ENCODE measurements at places on chromosomes 12 and 14.

GRCh38 chr12:52980650-52981423 lies 25.4 kb upstream of the EIF4B start:
- DNase-seq, result peak; percentile 67

- DNase-seq, result no peak
Measured at GRCh38 chr12:32507942-32508320, 108.6 kb downstream of the FGD4 start.

- no peak for DNase-seq
Measured at GRCh38 chr14:29587761-29588470, 339.7 kb downstream of the PRKD1 start.

GRCh38 chr14:55877942-55878341 lies 240.3 kb upstream of the PELI2 start:
- no peak for DNase-seq

DNA sequence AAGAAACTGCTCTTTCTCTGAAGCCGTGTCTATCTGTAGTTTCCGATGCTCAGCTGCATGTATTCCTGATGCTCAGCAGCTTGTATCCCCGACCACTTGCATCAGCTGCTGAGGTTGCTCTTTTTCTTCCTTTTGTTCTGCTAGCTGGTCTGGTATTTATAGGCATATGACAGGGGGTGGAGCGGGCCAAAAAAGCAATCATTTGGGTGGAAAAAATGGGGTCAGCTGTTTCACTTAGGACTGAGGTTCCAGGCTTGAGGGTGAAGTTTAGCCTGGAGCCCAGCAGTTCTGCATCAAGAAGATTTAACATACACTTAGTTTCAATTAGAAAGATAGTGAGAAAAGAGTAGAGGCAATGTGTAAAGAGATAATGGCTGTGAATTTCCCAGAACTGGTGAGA lies 23.6 kb upstream of the AMN1 start:
- DNase-seq, result no peak

DNA sequence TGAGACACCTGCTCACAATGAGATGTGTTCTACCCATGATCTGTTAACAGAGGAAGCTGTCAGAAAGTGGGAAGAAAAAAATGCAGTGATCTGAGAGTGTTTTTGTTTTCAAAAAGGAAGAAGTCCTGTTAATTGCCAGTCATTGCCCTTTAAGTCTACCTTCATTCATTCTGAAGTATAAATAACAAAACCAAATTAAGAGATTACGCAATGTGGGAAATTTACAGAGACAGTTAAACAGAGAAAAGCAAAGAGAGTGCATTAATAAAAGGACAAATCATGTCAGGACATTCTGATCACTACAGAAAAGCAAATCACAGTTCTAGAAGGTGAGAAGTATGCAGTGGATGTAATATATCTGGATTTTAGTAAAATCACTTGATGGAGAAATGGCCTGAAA lies 154.2 kb downstream of the NRXN3 start:
- DNase-seq, result no peak

All from stimulated activated CD8-positive, alpha-beta memory T cell treated with anti-CD3 and anti-CD28 coated beads, Interleukin-4, amount 100 ng/mL, for 4 hours (primary cell).